ENCODE measurements at places on chromosomes 3 and 15. TPM values are rescaled to one million over a fixed set of nuclear protein-coding genes. Genes with fewer than 3 reads are reported as not detected.

IL17RC gene
- total RNA-seq = 152 TPM

SPRED1 gene
- 13.3 TPM for total RNA-seq

CLDN18 gene
- total RNA-seq = 0.57 TPM

CP gene
- 15.2 TPM for total RNA-seq

DNA sequence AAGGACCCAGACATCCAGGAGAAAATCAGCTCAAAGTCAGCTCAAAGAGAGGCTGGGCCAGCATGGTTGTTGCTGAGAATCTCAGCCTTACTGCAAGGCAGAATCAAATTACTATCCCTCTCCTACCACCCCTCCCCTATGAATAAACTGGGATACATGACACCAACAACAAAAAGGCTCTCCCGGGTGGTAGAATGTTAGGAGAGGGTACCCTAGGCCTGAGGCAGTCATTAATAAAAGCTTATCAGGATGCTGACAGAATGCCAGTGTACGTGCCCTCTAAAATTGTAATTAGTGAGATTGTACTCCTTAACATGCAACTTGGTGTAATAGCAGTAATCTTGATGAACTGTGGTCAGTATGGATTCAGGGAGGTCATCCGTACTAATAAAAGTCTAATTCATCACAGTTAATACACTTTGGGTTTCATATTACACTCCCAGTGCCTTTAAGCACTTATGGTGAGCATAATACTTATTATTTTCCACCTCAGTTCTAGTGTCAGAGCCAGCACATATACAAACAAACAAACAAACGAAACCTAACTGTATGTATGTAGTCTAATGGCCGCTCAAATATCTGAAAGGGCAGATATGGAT lies 76.5 kb downstream of the B3GALNT1 start:
- no peak for DNase-seq

GRCh38 chr3:33883951-33884561 lies 85.6 kb downstream of the PDCD6IP start:
- DNase-seq = no peak

- no peak for DNase-seq
Measured at GRCh38 chr3:158743664-158744566, 11.7 kb upstream of the RARRES1 start.

- DNase-seq = no peak
Measured at GRCh38 chr15:81723701-81724100, 322.1 kb downstream of the MEX3B start.

GRCh38 chr15:36837246-36837645 lies 257.8 kb downstream of the CDIN1 start:
- no peak for DNase-seq

GRCh38 chr3:53551324-53551723 lies 56.9 kb downstream of the CACNA1D start:
- DNase-seq = no peak

GRCh38 chr3:72938471-72939265 lies 50.8 kb downstream of the GXYLT2 start:
- DNase-seq = peak; percentile 58

DNA sequence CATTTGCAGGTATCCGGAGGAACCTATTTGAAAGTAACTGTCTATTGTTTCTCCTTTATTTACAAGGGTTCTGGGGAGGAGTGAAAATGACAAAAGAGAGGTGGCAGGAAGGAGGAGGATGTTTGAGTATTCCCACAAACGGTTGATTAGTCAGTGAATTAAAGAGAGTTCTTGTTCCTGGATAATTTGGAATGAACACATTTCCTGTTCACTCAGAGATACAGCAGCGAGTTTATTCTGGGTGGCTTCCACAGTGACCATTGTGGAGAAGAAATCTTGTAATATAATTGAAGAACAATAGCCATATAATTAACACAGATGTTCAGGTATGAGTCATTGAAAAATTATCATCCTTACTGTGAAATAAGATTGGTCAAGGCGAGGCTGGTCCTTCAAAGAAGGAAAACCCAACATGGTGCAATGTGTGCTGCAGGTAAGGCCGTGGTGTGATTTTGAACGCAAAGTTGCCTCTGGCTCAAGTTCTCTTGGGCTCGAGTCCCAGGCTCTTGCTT lies 77.3 kb downstream of the NFKBIZ start:
- DNase-seq = peak; percentile 40
